Activated T-cell treated with anti-CD3 and anti-CD28 coated beads, Interleukin-2, amount 50 U/mL, for 72 hours (primary cell): ENCODE measurements at places on chromosomes 1 and 21.

DNA sequence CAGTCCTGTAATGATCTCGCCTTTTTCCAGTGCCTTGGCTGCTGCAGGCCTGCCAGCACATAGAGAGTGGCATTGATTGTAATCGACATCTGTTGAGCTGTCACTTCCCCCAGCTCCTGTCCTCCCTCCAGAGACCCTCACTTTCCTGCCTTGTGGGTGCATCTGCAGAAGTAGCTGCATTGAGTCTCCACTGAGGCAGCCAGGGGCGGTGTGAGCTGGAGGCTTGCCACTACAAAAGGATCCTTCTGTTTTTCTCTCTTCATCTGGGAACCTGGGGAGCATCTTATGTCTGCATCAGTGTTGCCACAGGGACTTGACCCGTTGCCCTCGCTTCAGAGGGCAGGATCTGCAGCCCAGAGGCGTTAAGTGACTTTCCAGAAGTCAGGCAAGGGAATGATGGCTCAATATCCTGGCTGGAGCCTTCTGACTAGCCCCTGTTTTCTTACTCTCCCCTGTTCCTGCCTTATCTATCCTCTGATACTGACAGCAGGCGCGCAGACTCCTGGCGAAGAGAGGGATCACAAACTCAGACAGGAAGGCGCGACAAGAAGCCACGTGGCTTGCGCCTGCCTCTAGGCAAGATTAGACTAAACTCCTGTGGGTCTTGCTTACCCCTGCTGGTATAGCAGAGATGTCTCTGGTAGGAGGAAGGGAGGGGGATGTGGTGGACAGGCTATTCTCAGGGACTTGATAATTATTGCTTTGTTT is 13.3 kb upstream of the FMOD start:
- no peak overlapping the region for H3K27ac ChIP-seq
- H3K4me3 ChIP-seq: no peak overlapping the region
- peaks cover 20% of the 10 kb centered on the region for H3K27me3 ChIP-seq
- H3K4me1 ChIP-seq: no peaks in the 10 kb centered on the region
- no peaks in the 10 kb centered on the region for H3K36me3 ChIP-seq
- DNase-seq: no peak

- H3K36me3 ChIP-seq: no peaks in the 10 kb centered on the region
- no peak overlapping the region for H3K4me3 ChIP-seq
- H3K4me1 ChIP-seq: no peaks in the 10 kb centered on the region
- no peak for DNase-seq
Measured at GRCh38 chr1:201625226-201625761, 86.4 kb downstream of the NAV1 start.

DNA sequence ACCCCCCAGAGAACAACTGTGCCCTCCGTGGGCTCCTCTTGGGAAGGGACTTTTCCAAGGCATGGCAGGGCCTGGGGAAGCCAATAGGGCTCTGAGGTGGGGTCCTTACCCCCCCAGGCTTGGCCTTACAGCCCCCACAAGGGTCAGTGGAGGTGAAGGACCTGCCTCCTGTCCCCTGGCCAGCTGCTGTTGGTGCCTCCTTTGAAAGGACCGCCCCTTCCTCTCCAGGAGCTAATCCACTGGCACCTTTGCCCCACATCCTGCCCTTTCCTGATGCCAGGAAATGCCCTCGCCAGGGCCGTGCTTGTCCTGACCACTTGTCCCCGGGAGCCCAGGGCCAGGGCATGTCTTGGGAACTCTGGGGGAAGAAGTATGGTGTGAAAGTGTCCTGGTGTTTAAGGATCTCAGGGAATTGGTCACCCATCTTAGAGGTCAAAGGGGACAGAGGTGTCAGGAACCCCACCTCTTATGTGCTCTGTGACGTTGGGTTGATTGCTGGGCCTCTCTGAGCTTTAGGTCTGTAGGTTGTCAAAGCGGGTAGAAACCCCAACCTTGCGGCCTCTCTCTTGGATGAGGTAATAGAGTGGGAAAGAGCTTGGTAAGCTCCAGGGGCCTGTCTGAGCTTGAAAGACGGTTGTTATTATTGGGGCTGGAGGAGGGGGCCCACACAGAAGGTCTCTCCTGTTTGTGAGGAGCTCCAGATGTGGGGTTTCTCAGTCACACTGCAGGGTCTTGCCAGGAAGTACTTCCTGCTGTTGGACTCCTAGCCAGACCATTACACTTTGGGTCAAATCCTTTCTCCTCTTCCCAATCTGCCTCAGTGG is 2.8 kb downstream of the KCNQ4 start:
- DNase-seq: no peak
- H3K27ac ChIP-seq: no peak overlapping the region
- H3K4me3 ChIP-seq: no peak overlapping the region

- no peak for DNase-seq
- H3K27ac ChIP-seq: no peak overlapping the region
- H3K4me3 ChIP-seq: no peak overlapping the region
- no peaks in the 10 kb centered on the region for H3K36me3 ChIP-seq
Measured at GRCh38 chr1:98940069-98940721, 64.5 kb downstream of the PLPPR5 start.

- no peak overlapping the region for H3K4me3 ChIP-seq
- H3K36me3 ChIP-seq: peaks cover 16% of the 10 kb centered on the region
- no peaks in the 10 kb centered on the region for H3K27me3 ChIP-seq
- DNase-seq: no peak
- H3K27ac ChIP-seq: no peak overlapping the region
- H3K4me1 ChIP-seq: no peaks in the 10 kb centered on the region
Measured at GRCh38 chr1:26854906-26855305, 8.0 kb upstream of the SFN start.

DNA sequence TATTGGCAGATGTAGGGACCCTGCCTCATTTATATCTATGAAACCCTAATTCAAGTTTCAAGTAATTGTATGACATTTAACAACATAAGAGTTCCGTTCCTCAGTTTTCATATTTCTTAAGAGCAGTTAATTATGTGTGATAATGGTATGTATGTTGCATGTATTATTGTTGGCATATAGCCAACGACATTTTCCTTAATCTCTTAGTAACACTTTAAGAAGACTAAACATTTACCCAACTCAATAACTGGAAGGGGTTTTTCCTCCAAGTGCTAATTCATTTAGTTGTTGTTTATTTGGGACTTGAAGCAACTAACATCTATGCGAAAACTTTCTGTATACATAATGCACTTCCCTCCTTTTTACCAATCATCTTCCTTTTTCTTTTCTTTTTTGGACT is 1.5 kb upstream of the RALGPS2 start:
- peaks cover 18% of the 10 kb centered on the region for H3K4me1 ChIP-seq
- no peak overlapping the region for H3K4me3 ChIP-seq
- no peaks in the 10 kb centered on the region for H3K27me3 ChIP-seq
- H3K36me3 ChIP-seq: peaks cover 1% of the 10 kb centered on the region

GRCh38 chr1:93675931-93676330 is 5.7 kb downstream of the BCAR3 start:
- H3K27ac ChIP-seq: no peak overlapping the region
- no peaks in the 10 kb centered on the region for H3K36me3 ChIP-seq
- DNase-seq: no peak

GRCh38 chr1:33902486-33903209 is 38.8 kb downstream of the HMGB4 start:
- no peaks in the 10 kb centered on the region for H3K4me1 ChIP-seq
- no peak overlapping the region for H3K4me3 ChIP-seq
- no peak overlapping the region for H3K27ac ChIP-seq
- H3K27me3 ChIP-seq: peaks cover 19% of the 10 kb centered on the region
- no peak for DNase-seq
- no peaks in the 10 kb centered on the region for H3K36me3 ChIP-seq

DNA sequence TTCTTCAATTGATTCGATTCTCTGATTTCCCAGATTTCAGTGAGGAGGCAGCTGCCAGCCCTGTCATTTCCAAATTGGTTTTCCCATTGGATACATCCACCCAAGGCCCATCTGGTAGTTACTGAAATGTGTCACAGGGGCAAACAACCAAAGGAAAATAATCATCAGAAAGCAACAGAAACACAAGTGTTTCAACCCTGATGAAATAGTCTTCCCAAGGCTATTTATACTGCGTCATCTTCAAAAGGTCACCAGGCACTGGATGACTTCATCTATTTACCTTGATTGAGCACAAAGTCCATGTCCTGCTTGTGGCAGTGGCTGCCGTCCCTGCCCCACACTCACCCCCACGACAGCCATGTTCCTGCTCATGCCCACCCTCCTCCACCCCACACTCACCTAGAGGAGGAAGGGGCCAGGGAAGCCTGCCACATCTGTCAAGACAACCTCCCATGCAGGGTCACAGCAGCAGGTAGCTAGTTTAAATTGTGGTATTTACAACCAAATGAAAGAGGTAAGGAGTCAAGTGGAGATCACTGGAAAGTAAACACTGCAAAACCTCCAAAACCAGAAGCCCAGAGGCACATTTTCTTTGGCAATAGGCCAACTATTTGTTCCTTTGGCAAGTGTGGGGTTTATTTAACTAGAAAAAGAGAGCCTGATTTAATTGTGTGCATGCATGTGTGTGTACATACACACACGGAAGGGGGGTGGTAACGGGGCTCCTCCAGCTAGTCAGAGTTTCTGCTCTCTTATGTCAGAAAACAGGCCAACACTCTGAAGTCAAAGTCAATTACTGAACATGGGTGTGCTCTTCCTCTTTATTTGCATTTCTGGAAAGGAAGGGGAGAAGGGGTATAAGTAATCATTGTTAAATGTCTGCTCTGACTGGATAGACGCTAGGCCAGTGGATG is 49.5 kb upstream of the RAB4A start:
- H3K4me1 ChIP-seq: no peaks in the 10 kb centered on the region
- H3K27ac ChIP-seq: no peak overlapping the region
- no peaks in the 10 kb centered on the region for H3K27me3 ChIP-seq

DNA sequence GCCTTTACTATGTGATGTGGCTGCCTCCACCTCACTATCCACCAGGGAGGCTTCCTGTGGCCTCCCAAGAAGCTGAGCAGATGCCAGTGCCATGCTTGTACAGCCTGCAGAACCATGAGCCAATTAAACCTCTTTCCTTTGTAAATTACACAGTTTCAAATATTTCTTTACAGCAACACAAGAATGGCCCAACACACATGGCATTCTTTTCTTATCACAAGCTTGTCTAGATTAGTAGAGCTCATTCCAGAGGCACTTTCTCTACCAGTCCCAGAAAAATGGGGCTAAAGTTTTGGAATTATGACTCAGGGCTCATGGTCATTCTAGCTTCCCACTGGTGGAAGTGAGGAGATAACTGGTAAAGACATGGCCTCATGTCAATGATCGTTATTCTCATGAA is 655.2 kb downstream of the LMO4 start:
- peaks cover 29% of the 10 kb centered on the region for H3K27me3 ChIP-seq
- H3K4me1 ChIP-seq: peaks cover 9% of the 10 kb centered on the region
- peaks cover 2% of the 10 kb centered on the region for H3K36me3 ChIP-seq
- H3K4me3 ChIP-seq: no peak overlapping the region

DNA sequence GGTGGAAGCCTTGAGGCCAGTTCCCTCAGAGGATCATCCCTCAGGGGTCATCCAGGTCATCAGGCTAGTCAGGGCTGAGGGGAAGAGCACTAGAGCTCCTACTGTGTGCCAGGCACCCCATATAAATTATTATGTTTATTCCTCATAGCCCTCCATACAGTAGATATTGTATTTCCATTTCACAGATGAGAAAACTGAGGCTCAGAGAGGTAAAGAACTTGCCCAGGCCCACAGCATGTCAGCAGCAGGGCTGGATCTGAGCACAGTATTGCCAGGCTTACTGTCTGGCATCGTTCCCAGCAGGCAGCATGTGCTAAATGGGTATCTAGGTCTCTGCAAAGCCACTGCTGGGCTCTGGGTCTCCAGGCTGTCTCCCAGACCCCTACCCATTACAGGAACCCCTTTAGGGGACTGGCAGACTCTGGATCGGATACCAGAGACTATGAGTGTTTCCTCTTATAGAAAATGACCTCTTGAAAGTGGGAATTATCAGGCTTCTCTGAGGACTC is 153.3 kb downstream of the PTPRU start:
- no peak overlapping the region for H3K4me3 ChIP-seq
- DNase-seq: no peak
- no peaks in the 10 kb centered on the region for H3K4me1 ChIP-seq
- no peak overlapping the region for H3K27ac ChIP-seq
- H3K36me3 ChIP-seq: no peaks in the 10 kb centered on the region

GRCh38 chr1:236421022-236421421 is 26.9 kb downstream of the EDARADD start:
- no peaks in the 10 kb centered on the region for H3K36me3 ChIP-seq
- peaks cover 15% of the 10 kb centered on the region for H3K4me1 ChIP-seq

GRCh38 chr1:106746448-106747085 is 309.9 kb upstream of the PRMT6 start:
- no peak overlapping the region for H3K27ac ChIP-seq
- H3K36me3 ChIP-seq: no peaks in the 10 kb centered on the region
- no peak for DNase-seq

GRCh38 chr21:42313501-42313969 is 1.7 kb downstream of the TFF3 start:
- no peaks in the 10 kb centered on the region for H3K27me3 ChIP-seq
- no peak overlapping the region for H3K4me3 ChIP-seq
- no peak overlapping the region for H3K27ac ChIP-seq
- H3K36me3 ChIP-seq: no peaks in the 10 kb centered on the region
- H3K4me1 ChIP-seq: peaks cover 15% of the 10 kb centered on the region

DNA sequence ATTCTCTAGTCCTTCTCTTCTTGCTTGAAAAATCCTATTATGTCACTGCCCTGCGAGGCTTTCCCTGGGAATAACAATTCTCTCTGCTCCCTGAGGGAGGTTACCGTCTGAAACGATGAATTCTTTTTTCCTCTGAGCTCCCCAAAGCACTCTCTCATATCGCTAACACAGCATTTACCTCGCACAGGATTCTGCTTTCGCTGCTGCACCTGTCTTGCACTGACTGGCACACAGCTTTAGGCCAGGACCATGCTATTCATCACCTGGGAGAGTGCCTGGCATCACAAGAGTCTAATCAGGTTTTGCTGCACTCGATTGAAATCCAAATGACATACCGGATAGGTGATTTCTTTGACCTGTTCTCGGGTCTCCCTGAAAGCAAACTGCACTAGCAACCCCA is 52.8 kb upstream of the GNG4 start:
- no peak for DNase-seq
- H3K36me3 ChIP-seq: peaks cover 29% of the 10 kb centered on the region
- no peak overlapping the region for H3K27ac ChIP-seq
- no peaks in the 10 kb centered on the region for H3K27me3 ChIP-seq
